ENCODE measurements at places on chromosomes 3 and 15. TPM values are rescaled to one million over a fixed set of nuclear protein-coding genes. Genes with fewer than 3 reads are reported as not detected.
A peak's percentile ranks its signal among the peaks of the same experiment; 100 is the strongest.

- DNase-seq: no peak
These were observed 20.2 kb upstream of the CXCR6 start for GRCh38 chr3:45922950-45923590.

DNA sequence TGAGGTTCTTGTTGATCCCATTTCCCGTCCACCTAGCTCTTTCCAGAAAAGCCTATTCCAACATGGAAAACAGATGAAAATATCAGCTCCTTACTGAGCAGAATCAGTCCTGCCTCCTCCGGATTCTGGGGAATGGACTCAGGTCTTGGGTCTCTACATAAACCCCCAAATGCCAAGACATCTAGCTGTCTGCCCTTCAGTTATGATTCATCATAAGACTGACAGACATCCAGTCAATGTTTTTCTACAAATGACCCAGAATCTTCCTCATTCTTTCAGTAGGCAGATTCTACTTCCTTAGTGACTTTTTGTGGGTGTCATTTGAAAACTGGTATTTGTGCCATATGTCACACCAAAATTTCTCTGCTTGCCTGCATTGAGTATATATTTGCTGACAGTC lies 103.0 kb upstream of the TGFBR2 start:
- no peak for DNase-seq

GRCh38 chr3:66465034-66465433 lies 35.8 kb downstream of the LRIG1 start:
- DNase-seq: no peak

GRCh38 chr3:150825192-150825915 lies 62.4 kb upstream of the SIAH2 start:
- DNase-seq: no peak

GRCh38 chr15:40286794-40287193 lies 3.9 kb upstream of the ANKRD63 start:
- DNase-seq: no peak

DNA sequence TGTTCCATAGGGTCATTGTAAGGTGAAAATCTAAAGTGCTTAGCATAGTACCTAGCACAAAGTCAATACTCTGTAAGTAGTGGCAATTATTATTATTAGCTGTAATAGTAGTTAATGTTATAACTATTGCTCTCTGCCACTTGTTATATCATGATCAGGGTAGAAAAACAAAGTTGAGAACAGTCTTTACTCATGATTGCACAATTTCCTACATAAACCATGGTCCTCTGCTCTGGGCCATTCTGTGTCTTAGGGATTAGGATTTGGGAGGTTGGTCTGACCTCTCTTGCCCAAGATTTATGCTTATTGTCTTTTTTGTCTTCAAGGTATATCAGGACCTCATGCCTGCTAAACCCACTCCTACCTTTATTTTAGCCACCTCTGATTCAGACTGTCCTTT lies 4.3 kb upstream of the LRRC58 start:
- DNase-seq: no peak

DNA sequence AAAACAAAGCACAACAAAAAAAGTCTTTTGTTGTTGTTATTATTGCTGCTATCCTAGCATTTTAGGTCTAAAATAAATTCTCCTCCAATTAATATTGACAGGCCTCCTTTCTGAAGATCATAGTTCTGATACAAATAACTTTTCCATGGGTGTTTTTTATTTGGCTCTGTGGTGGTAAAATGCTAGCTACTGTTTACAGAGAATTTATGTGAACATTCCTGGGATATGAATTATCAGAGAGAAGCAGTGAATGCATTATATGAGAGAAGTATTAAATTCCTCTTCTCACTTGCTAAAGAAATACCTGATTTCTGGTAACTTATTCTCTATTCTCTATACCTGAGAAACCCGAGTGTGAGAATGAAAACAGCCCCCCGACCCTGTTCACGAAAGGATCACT lies 57.5 kb upstream of the TMCO5A start:
- DNase-seq: no peak

DNA sequence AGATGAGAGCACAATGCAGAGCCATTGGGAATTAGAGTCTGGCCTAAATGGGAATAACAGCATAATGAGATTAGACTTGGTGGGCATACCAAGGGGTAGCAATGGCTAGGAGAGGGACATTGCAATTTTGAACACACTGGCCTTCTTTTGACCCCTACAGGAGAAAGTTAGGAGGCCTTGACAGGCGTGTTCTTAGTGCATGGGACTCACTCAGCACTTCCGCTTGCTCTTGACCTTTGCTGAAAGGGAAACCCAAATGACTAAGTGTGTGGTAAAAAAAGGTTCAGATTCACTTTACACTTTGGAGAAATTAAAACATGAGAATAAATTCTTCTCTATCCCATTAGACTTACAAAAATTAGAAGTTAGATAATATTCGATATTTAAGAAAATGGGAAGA lies 317.4 kb downstream of the DIPK2A start:
- DNase-seq: no peak

DNA sequence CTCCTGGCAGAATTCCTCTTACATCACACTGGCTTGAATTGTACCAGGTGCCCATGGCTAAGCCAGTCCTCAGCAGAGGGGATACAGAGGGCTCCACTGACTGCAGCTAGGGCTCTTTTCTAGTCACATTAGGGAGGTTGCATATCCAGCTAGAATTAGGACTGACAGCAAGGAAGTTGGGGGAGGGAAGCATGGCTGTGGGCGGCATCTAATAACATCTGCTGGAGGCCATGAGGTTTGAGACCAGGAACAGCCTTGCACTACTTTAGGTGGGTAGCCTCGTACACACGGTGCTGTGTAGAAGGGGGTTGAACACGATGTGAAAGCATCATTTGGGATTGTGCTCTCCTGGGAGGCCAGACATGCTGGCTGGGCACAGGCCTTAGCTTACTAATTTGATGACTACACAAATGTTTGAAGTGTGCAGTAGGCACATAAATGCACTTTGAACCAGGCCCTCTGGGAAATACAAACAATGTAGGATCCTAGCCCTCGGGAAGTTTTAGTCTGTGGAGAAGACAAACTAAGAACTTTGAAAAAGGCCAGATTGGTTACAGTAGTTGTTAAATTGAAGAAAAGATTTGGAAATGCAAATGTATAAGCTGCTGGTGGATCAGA lies 30.2 kb downstream of the CHCHD6 start:
- DNase-seq: no peak

DNA sequence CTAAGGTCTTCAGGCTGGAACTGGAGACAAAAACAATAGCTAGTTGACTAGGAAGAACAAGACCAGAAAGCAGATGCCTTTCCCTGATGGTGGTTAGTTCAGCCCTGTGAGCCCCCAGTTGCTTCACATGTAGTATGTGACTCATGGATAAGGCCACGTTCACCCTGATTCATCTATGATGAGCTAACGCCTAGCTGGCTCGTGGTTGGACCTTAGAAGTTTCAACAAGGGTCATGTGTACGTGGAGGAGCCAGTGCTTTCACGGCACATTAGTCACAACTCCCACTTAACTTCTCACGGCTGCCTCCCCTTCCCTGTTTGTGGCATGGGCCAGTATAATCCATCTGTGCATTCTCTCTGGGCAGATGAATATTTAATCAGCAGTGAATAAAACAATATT lies 20.6 kb downstream of the COL8A1 start:
- no peak for DNase-seq

GRCh38 chr15:66771351-66771650 lies 69.3 kb downstream of the SMAD6 start:
- peak; percentile 44 for DNase-seq

GRCh38 chr15:62060896-62061280 lies 641 bp upstream of the VPS13C start:
- DNase-seq: no peak

DNA sequence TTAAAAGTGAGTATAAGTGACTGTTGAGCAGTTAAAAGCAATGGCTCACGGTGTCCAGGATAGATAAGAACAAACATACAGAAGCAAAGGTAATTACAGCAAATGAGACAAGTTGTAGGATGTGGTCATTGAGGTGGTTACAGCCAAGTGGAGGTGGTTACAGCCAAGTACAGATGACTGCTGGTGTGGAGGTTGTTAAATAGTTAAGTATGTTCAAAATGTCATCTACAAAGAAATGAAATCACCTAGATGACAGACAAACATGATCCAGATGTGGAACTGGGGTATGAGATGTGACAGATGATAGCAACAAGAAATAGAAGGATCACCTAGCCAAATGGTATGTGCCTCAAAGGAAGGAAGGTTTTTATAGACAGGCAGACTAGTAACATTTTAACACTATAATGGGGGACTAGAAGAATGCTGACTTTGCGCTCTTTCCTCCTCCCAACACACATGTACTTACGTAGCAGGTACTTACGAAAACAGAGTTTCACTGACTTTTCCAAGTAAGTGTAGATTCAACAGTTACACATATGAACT lies 6.8 kb upstream of the ANKRD28 start:
- no peak for DNase-seq

GRCh38 chr15:35986191-35986721 lies 440.3 kb upstream of the DPH6 start:
- no peak for DNase-seq

DNA sequence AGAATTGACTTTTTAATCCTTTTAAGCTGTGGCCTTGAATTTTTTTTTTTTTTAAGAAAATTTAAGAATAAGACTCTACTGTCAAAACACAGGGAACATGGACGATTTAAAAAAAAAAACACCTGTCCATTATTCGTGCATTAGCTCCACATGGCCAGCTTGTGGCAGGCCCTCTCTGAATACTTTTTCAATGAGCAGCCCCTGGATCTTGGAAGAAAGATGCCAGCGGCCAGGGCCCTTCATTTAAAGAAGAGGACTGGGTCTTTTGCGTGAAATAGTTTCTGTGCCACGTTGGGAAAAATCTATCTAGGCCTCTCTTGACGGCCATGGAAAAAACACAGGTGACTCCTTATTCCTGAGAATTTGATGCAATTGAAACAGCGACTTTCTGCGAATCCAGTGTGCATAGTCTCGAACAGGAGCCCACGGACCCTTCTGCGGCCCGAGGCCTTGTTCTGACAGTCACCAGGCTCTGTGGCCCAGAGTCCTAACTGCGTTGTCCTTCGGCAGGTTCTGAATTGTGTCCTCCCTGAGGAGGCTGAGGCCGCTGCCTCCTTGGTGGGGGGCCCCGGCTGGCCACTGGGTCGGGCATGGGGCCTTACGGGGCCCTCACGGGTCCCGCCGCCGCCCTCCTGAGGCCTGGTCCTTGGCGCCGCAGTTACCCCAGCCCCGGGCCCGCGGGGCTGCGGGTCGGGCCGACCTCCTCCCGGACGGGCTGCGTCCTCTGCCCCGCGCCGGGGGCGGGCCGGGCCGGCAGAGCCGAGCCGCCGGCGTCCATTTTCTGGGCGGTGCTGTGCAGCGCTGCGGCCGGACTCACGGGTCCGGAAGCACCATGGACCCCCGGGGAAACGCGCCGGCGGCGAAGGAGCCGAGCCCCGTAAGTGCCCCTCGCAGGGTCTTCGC lies 33.5 kb downstream of the ZBTB38 start:
- DNase-seq: peak; percentile 56

DNA sequence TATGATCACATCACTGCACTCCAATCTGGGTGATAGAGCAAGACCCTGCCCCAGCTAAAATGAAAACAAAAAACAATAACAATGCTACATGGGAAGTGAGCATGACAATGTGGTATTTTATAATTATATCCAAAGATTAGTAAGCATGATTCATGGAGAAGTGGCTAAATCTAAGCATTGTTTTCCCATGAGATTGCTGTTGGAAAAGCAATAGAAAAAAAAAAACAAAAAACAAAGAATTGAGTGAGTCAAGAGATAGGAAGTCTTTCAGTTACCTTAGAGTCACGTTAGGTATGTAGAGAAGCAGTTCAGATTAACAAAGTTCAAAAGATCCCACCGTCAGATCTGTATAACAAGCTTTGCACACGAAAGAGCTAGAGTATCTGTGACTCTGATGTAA lies 210.3 kb upstream of the CNTN6 start:
- DNase-seq: no peak

DNA sequence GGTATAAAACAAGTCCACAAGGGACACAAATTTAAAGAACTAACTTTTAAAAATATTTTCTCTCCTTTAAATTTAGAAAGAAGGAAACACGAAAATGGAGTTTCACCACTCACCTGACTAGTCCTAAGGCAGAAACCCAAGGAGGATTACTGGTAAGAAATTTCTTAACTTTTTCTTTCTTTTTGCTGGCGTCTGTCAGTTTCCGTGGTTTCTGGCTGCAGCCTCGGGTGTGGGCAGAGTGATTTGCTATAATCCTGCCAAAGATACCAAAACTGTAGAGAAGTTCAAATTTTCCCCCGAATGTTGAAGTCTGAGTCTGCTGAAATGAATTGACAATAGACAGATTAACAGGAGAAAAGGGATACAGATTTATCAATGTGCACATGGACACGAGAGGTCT lies 843.6 kb upstream of the ALCAM start:
- DNase-seq: no peak

DNA sequence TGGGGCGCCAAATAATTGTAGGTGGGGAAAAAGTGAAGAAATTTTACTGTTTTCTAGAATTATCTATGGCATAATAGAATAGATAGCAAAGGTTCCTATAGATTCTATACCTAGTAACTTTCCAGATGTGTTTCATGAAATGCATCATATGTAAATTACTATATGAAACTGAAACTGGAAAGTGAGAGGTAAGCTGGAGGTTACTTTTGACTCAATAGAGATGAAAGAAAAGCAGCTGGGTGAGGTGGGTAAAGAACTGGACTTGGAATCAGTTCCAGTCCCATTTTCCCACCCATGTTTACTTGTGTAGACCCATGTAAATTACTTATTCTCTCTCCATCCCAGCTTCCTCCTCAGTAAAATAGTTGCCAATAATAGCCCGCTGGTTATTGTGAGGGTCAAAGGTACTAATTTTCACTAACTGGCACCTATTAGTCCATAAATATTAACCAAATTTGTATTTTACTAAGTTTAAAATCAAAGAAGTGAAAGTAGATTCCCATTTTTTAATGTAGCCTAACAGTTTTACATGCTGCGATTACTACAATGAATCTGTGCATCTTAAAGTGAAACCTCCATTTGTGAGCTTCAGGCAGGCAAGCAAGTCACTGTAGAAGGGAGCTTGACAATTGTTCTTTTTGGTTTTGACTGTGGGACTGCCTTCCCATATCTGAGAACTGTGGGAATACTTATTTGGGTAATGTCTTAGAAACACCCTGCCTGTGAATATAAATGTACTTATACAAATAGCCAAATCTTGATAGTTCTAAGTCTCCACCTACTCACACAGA lies 312.1 kb downstream of the SLC9A9 start:
- DNase-seq: no peak

GRCh38 chr3:46571684-46572083 lies 5.6 kb upstream of the LRRC2 start:
- no peak for DNase-seq

- DNase-seq: no peak
These were observed 1429.6 kb upstream of the ALCAM start for GRCh38 chr3:103937094-103937493.

- DNase-seq: peak; percentile 45
These were observed 654 bp downstream of the RUBCN start for GRCh38 chr3:197736010-197736490.

GRCh38 chr3:17144665-17144993 lies 259.9 kb downstream of the PLCL2 start:
- no peak for DNase-seq

The ADAMTS9 gene
- total RNA-seq: 4.4 TPM

The C3orf22 gene
- not detected for total RNA-seq

The SYNPR gene
- not detected for total RNA-seq

The AGBL1 gene
- 0.10 TPM for total RNA-seq

The MEX3B gene
- 0.72 TPM for total RNA-seq

The TM4SF1 gene
- 30.8 TPM for total RNA-seq

The HTR3E gene
- 0.52 TPM for total RNA-seq

The CPA3 gene
- 12.6 TPM for total RNA-seq

The LRRN1 gene
- 0.74 TPM for total RNA-seq

The CLDN18 gene
- total RNA-seq: 0.44 TPM

The ITIH4 gene
- total RNA-seq: 2.1 TPM
